ENCODE measurements at places on chromosomes 3 and 15. TPM values are rescaled to one million over a fixed set of nuclear protein-coding genes. Genes with fewer than 3 reads are reported as not detected.
A peak's percentile ranks its signal among the peaks of the same experiment; 100 is the strongest.

- no peak for DNase-seq
These were observed 96.6 kb downstream of the DNAJB8 start for GRCh38 chr3:128369881-128370642.

GRCh38 chr3:110925798-110926197, 145.8 kb upstream of the NECTIN3 start:
- no peak for DNase-seq

DNA sequence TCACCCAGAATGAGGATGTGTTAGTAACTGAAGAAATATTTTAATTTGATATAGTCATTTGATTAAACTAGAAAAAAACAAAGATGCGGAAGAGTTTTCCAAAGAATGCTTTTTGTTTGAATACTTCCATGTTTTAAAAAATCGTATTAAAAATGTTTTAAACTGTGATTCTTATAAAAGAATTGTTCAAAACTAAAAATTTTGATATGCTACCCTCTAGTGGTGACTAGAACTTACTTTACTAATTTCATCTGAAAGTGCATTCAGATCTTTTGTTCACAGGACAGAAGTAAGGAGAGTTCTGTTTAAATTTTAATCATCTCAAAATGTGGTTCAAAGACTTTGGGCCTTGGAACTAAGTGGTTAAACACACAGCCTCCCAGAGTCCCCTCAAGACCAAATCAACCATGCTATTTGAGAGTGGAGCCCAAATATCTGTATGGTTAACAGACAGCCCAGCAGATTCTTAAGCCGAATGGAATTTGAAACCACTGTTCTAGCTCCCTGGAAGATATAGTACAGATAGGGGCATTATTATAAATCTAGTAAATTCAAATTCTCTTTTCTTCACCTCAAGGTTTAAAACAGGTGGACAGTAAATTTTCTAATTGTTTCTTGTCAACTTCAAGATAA, 45.2 kb upstream of the SYNPR start:
- DNase-seq: no peak

GRCh38 chr3:186974824-186975313, 44.5 kb downstream of the ST6GAL1 start:
- DNase-seq: no peak

DNA sequence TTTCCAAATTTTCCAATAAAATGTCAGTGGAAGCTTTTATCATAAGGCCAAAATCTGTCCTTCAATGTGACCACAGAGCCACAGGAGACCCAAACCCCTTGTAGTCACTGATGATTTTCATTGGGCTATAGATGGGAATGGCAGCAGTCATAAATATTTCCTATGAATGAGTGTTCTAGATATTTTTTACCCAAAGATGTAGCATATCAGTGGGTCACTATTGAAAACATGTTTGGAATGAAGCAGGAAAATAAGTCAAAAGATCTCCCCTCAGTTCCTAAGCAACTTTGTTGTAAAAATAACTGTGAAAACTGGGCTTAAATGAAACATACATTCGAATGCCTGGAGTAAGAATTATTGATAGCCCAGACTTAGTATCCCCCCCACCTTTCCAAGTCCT, 49.0 kb downstream of the NKIRAS1 start:
- no peak for DNase-seq

DNA sequence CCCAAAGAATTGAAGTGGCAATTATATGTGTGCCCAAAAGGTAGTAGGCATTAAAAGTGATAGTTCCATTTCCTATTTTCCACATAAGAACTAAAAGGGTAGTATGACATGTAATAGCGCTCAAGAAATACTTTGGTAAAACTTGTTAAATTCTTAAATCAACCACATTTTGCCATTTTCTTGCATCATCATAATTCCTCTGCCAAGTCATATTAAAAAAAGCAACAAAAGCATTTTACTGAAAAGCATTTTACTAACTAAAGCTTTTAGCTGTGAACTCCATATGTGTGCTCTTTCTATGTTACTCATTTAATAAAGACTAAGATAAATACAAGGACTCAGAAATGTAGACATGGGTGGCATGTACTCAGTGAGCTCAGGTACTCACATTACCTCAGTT, 70.1 kb downstream of the GPR160 start:
- DNase-seq: no peak

GRCh38 chr15:54884312-54884711, 312.4 kb downstream of the RSL24D1 start:
- DNase-seq: no peak

DNA sequence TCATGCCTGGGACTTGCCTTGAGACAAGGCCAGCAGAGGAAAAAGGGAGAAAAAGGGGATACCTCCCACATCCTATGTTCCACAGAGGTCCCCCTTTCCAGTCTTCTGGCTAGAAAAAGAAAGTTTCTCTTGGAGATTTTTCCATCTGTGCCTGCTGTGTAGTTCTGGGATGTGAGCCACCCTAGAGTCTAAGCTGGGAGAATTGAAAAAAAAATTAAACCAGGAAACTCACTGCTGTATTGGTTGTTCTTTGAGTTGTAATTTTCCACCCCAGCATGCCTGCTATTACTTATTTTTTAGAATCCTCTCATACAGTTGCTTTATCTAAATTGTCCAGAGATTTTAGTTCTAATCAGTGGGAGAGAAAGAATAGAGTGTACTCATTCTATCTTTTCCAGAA, 68.4 kb downstream of the SV2B start:
- DNase-seq: no peak

- DNase-seq: no peak
These were observed 29.0 kb upstream of the NR2C2 start for GRCh38 chr3:14918356-14918860.

DNA sequence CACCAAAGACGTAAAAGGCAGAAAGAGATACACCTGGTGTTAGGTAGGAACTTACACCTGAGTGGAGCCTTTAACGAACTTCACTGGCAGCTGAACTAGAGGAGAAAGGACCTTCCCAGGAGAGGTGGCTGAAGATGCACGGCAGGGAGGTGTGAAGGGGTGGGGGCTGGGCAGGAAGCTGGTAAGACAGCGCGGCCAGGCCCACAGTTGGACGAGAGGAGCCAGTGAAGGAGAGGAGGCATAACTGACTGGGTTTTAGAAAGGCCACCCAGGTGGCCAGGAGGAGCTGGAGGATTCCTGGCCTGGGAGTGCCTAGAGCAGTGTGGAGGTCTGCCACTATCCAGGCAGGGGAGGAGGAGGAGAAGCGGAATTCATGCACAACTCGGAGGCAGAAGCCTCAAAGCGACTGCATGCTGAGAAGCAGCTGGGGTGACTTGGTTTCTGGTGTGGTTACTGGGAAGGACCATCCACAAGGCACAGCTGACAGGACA, 51.9 kb downstream of the SLC41A3 start:
- DNase-seq: no peak

- no peak for DNase-seq
These were observed 181.0 kb downstream of the ZBBX start for GRCh38 chr3:167198949-167199600.

- DNase-seq: no peak
These were observed 53.0 kb upstream of the TPM1 start for GRCh38 chr15:62989366-62990055.

DNA sequence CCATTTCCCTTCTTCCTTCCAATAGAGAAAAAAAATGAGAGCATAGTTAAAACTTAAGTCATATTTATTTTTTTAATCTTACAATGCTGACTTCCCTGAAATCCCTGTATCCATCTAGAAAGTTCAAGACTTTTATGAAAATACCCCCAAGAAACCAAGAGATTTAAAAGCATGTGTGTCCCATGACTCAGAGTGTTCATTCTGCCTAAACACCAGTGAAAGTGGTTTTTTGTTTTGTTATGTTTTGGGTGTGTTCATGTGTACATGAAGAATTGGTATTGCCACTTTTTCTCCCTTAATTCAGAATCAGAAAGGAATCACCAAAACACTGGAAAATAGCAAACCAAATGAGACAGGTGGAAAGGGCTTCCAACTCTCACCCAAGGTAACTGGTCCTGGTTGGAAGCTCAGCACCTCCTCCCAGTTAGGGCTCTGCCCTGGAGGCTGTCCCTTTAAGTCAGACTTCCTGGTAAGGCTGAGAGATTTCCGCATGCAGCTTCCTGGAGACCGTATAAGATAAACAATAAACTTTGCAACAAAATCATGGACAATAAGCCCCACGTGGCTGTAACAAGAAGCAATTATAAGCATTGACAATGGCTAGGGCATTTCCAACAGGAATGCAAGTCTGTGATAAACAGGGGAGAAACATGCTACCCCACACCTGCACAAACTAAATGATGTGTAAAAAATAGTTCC, 121.9 kb upstream of the ARHGEF3 start:
- DNase-seq: peak; percentile 84

DNA sequence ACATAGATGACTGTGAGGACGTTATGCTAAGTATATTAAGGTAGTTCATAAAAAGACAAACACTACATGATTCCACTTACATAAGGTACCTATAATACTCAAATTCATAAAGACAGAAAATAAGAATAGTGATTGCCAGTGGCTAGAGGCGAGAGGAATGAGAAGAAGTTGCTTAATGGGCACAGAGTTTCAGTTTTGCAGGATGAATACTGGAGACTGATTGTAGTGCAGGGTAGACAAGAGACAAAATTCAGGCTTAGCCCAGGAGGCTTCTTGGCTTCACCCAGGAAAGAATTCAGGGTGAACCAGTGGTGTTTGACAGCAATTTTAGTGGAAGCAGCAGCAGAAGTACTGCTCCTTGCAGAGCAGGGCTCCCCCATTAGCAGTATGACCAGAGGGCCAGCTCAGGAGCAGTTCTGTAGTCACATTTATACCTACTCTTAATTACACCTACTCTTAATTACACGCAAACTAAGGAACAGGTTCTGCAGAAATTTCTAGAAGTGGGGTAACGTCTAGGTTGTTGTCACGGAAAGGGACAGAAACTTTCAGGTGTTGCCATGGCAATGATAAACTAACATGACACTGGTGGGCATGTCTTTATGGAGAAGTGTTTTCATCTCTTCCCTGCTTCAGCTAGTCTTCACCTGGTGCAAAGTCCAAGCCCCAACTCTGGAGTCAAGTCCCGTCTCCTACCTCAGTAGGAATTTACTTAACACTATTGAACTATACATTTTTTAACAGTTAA, 55.2 kb downstream of the TBL1XR1 start:
- DNase-seq: peak; percentile 42

The GUCA1C gene
- total RNA-seq: not detected

The ZIC4 gene
- total RNA-seq: not detected

The REC114 gene
- not detected for total RNA-seq

The ANKDD1A gene
- total RNA-seq: 0.60 TPM

The GOLGA6L7 gene
- total RNA-seq: not detected

Data from HT-29 (cell line).